ENCODE measurements at places on chromosomes 2 and 18. TPM values are rescaled to one million over a fixed set of nuclear protein-coding genes. Genes with fewer than 3 reads are reported as not detected.
A peak's percentile ranks its signal among the peaks of the same experiment; 100 is the strongest.

GRCh38 chr2:6685447-6685846 is 180.3 kb downstream of the CMPK2 start:
- no peak for DNase-seq

DNA sequence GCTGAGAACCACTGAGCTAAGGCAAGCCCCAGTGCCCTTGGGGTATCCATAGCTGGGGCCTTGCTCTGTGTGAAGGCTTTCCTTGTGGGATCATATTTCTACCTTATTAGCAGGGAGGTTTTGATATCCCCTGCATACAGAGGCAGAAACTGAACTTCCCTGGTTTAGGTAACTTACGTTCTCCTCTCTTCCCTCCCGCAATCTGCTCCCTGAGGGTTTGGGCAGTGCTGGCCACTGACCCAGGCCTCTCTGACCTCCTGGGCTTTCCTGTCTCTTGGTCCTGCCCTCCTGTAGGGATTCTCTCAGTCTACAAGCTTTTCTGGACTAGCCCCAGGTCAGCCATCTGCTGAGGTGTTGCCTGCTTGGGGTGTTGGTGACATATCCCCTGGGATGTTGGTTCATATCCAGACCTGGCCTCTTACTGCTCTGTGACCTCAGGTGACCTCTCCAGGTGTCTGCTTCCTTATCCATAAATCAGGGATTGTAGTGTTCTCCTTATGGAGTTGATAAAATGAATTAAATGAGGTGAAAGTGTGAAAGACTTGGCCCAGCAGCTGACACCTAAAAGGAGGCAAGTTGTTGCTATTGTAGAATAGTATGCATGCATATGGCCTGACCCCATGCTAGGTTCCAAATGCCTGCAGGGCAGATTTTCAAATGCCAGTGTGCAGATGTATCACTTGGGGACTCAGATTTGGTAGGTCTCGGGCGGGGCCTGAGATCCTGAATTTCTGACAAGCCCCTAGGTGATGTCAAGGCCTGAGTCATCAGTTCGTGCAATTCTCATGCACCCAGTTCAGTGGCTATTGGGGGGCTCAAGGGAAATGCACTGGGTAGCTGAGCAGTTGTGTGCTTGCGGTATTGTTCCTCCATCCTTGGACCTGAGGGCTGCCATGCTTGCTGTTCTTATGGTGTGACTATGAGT is 106.6 kb downstream of the FHOD3 start:
- DNase-seq, result no peak

- DNase-seq, result no peak
Observed at GRCh38 chr2:43345391-43345813, 119.0 kb upstream of the ZFP36L2 start.

DNA sequence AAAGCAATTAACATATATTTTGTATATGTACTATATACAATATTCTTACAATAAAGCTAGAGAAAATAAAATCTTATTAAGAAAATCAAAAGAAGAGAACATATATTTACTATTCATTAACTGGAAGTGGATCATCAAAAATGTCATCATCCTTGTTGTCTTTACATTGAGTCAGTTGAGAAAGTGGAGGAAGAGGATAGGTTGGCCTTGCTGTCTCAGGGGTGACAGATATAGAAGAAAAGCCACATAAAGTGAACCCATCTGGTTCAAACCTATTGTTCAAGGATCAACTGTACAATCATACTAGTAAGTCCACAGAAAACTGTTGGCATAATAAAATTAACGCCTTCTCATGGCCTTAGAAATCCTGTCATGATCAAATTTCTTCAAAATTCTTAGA is 26.6 kb downstream of the SESTD1 start:
- DNase-seq, result no peak

GRCh38 chr2:8633735-8634313 is 48.0 kb upstream of the ID2 start:
- no peak for DNase-seq

- peak; percentile 27 for DNase-seq
Observed at GRCh38 chr18:11259469-11260150, 110.2 kb upstream of the PIEZO2 start.

- no peak for DNase-seq
Observed at GRCh38 chr2:119293900-119294299, 70.3 kb downstream of the STEAP3 start.

DNA sequence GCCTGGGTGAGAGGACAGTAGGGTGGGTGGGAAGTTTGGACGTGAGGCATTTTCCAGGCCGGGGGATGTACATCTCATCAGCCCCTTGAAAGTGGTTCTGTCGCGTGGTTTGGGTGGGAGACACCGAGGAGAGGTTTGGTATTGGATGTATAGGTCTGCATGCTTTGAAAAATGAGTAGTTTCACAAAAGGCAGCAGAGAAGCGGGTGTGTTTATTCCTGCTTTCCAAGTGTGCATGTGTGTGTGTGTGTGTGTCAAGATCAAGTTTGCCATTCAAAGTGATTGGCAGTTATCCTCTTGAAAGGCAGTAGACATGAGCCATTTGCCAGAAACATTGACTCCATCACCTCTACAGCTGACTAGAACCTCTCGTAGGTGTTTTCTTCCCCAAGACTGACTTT is 423.1 kb upstream of the POU3F3 start:
- DNase-seq, result no peak

DNA sequence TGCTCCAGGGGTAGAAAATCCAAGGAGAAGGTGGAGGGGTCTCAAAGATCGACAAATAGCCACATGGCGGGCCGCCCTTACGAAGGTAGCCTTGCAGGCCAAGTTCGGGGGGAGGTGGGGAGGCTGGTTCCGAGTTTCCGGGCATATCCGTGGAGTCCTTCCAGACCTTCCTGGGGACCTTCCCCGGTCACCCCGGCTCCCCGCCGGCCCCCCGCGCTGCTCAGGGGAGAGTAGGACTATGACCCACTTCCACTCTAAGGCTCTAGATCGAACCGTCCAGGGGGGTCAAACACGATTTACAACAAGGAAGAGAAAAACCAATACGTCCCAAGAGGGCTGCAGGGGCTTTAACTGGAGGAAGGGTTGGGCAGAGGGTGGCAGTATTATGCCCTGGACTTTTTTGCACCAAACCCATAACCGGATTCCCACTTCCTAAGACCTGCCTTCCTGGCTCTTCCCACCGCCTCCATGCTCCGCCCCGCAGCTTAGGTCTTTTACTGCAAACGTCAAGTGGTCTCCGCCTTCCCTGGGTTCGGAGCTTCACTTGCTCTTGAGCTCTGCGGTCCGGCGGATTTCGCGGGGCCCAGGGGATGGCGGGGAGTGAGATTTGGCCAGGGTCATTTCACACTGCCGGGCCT is 779 bp upstream of the LYPD6 start:
- DNase-seq, result no peak

DNA sequence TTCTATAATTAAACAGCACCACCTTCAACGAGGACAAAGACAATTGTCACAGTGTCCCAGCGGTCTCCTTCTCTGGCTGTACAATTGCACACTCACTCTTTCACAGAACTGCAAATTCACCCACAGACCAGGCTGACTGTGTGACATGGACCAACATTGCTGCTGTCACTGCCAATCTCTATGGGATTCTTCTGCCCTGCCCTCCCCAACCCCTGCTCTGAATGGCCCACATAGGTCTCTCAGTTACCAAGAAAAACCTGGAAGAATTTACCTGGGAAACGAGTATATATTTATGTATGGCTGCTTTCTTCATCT is 26.5 kb downstream of the LRRC30 start:
- no peak for DNase-seq

DNA sequence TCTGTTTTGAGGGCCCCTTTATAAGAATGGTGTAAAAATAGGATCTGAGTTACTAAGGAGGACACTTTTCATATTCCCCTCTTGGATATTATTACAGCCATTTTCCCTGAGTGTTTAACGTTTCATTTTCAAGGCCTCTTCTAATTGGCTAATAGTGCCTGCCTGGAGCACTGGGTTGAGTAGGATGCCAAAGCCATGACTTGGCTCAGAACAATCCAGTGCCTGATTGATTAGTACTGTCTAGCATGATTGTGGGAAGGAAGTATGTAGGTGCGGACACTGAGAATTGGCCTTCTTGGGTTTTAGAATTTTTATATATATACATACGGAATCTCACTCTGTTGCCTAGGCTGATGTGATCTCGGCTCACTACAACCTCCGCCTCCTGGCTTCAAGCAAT is 66.1 kb downstream of the NAB1 start:
- DNase-seq, result no peak

GRCh38 chr2:27781496-27781895 is 10.0 kb downstream of the MRPL33 start:
- DNase-seq, result no peak

- no peak for DNase-seq
Observed at GRCh38 chr18:74281980-74282754, 9.6 kb downstream of the CYB5A start.

- DNase-seq, result no peak
Observed at GRCh38 chr2:200186002-200186401, 120.5 kb upstream of the SPATS2L start.

GRCh38 chr2:34419856-34420255 is 820.8 kb upstream of the FAM98A start:
- no peak for DNase-seq

- DNase-seq, result no peak
Observed at GRCh38 chr2:229521576-229521975, 192.8 kb downstream of the DNER start.

DNA sequence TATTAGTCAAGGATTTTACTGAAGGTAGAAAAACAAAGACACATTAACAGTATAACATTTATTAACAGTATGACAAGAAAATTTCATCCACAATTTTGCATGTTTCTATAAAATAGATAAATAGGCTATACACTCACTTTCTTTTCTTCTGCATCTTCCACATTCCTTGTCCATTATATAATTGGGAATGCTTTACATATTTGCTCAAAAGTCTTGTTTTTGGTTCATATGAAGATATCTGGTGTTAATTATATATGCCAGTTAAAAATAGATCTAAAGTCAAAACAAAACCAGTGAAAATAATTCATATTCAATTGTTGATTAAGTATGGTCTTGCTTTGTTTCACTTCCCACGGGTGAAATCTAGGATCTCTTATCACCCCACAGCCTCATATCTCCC is 53.4 kb downstream of the SERPINB7 start:
- no peak for DNase-seq

DNA sequence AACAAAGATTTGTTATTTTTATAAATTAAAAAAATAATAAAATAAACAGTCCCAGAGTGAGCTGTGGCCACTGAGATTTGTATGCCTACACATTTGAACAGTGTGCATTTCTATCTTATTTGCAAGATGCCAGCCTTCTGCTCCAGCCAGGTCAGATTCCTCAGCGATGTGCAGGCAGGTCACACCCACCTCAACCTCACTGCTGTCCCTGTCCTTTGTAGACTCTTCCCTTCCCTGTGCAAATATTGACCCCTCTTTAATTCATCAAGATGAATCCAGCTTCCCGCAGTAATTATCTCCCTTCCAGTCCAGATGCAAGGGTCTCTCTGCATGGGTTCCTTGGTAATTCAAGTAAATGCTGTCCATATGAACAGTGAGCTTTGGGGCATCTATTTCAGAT is 256.2 kb downstream of the PIEZO2 start:
- DNase-seq, result no peak

GRCh38 chr2:63788071-63788470 is 53.6 kb upstream of the UGP2 start:
- no peak for DNase-seq

DNA sequence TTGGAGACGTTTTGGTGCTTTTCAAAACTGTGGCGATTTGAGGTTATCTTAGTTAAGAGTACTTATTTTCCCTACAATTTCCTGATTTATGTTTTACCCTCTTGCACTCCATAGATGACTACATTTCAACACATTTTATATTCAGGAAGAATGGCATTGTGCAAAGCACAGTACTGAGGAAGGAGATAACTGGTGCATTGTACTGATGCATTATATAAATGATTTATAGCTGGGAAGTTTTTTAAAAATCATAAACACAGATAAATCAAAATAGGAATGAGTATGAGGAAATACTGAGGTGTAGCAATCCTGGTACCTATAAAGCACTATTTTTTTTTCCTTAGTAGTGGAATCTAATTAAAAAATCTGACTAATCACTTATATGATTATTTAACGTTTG is 5.6 kb downstream of the REL start:
- no peak for DNase-seq

GRCh38 chr2:198641161-198641560 is 816.6 kb downstream of the SATB2 start:
- DNase-seq, result no peak

GRCh38 chr2:138974651-138975050 is 194.5 kb upstream of the NXPH2 start:
- DNase-seq, result no peak

- no peak for DNase-seq
Observed at GRCh38 chr2:96763511-96764252, 3.0 kb downstream of the CNNM4 start.

GRCh38 chr2:45652090-45653031 is 886 bp downstream of the PRKCE start:
- DNase-seq, result peak; percentile 36

DNA sequence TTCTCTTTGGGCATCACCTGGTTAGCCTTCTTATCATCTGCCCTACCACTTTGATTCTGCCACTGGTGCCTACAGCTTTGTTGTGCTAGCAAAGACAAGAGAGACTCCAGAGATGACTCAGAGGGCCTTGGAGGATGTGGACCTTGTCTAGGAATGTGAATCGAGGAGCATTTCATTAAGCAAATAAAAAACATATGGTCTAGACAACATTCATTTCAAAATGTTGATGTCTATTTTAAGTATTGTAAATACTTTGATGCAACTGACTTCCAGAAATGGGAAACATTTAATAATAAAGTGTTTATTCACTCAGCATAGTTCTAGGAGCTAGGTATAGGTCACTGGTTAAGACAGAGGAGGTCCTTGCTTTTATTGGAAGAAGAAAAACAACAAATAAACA is 195.5 kb downstream of the CDCA7 start:
- DNase-seq, result no peak

GRCh38 chr2:200966770-200967169 is 3.3 kb upstream of the ORC2 start:
- no peak for DNase-seq

Gene ATP6V1B1
- not detected for total RNA-seq

Gene EVX2
- not detected for total RNA-seq

Gene MEP1B
- total RNA-seq, result not detected

Gene RBM45
- total RNA-seq, result 13.6 TPM

Gene TTN
- total RNA-seq, result 15.5 TPM

Gene C2orf76
- total RNA-seq, result 1.4 TPM

Gene SLC11A1
- 40.2 TPM for total RNA-seq

Gene DNER
- 1.5 TPM for total RNA-seq

Gene FOXD4L1
- total RNA-seq, result not detected

Gene M1AP
- not detected for total RNA-seq

Gene CAPN13
- not detected for total RNA-seq

Gene CRYGB
- not detected for total RNA-seq

Gene SNRNP27
- 77.1 TPM for total RNA-seq

Gene MAL
- total RNA-seq, result 154 TPM
